ENCODE measurements at places on chromosomes 7 and 10.

- no peak for DNase-seq
Measured at GRCh38 chr10:34168439-34168838, 646.7 kb downstream of the PARD3 start.

DNA sequence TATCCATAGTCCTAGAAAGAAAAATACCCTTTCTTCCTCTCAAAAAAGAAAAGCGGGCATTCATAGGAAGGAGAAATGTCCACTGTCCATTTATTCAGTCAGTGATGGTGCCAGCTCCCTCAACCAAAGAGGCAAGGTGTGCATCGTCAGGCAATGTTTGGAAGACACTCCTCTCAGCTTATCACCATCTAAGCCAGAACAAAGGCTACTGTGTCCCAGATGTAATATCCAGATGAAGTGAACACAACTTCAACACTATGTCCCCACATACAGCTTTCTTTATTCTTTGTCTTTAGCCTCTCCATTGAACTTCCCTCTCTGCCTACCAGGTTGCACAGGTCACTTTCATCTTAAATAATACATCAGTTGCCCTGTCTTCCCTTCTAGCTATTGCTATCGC lies 131.4 kb upstream of the RNF32 start:
- DNase-seq: no peak

DNA sequence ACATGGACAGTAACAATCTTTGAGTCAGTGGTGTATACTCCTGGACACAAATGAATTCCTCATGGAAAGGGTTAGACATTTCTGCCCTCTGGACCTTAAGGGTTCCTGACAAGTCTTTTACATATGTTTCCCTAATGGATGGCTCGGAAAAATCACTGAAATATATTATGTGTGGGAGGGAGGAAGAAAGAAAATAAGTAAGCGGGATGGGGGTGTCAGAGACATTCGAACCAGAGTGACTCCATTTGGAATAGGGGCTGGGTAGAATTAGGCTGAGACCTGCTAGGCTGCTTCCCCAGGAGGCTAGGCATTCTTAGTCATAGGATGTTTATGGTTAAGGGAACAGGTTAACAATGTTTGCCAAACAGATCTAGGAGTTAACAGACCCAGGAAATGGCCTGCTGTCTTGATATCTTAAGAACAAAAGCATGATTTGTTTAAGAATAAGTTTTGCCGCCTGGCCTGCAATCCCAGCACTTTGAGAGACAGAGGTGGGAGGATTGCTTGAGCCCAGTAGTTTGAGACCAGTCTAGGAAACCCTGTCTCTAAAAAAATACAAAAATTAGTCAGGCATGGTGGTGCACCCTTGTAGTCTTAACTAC lies 1241.7 kb downstream of the TYW1 start:
- no peak for DNase-seq

- DNase-seq: no peak
Measured at GRCh38 chr7:26198133-26198780, 2.3 kb downstream of the HNRNPA2B1 start.

DNA sequence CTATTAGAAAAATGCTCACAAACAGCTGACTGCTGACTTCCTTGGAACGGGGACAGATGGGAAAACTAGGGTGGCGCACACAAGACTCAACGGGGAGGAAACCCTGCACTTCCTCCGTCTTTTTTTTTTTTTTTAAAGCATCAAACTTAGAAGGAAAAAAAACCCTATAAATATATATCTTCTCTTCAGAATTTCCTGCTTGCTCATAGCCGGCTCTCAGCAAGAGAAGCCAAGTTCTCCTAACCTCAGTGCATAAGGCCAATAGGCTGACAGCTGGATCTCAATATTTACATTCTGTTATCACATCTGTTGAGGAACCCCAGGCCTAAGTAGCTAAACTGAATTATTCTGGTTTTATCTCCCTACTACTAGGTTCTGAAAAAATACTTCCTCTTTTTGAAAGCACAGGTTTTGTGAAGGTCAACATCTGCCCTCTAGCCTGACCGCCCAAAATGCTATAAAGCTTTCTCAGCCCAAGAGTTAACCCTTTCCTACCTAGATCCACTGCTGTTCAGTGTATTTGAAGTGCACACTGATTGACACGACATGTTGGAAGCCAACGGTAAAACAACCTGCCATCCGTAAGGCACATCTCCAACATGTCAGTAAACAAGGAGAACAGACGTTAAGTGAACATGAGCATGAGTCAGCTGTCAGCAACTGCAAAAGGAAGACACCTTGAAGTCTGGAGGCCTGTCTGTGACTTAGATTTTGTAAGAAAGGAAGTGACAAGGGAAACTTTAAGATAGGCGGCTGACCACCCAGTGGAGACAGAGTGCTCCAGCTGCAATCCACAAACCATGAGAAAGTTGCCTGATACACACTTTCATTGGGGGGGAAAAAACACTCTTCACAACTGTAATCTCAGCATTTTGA lies 83.8 kb downstream of the EBLN1 start:
- DNase-seq: no peak

GRCh38 chr10:121179006-121179405 lies 327.8 kb downstream of the WDR11 start:
- DNase-seq: no peak

GRCh38 chr7:46550864-46551263 lies 629.8 kb upstream of the IGFBP3 start:
- DNase-seq: no peak

GRCh38 chr10:93412801-93413200 lies 69.3 kb downstream of the MYOF start:
- DNase-seq: no peak

All from HEK293T (cell line).